NCI-H1048 (cell line): ENCODE measurements at places on chromosomes 1 and 21.

DNA sequence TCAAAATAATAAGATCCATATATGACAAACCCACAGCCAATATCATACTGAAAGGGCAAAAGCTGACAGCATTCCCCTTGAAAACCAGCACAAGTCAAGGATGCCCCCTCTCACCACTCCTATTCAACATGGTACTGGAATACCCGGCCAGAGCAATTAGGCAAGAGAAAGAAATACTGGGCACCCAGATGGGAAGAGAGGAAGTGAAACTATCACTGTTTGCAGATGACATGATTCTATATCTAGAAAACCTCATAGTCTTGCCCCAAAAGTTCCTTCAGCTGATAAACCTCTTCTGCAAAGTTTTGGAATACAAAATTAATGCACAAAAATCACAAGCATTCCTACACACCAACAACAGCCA is 442.7 kb downstream of the PTBP2 start:
- no peak for DNase-seq

- DNase-seq = no peak
These were observed 53.6 kb downstream of the RERE start for GRCh38 chr1:8763888-8764287.

DNA sequence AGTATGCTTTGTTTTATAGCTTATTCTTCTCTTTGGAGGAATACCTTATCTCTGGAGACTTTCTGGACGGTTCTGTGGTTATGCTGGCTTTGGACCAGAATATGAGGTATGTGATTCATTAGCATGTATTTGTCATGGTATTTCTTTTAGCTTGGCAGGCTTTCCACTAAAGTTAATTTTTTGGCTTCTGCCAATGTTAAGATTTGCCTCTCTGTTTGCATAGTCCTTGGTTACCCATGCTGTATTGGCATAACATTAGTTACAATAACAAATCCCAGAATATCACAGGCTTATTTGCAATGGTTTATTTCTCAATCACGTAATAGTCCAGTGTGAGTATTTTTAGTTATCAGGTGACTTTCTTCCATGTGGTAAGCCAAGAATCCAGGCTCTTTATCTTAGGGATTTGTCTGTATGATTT is 9.7 kb downstream of the ZMPSTE24 start:
- DNase-seq = no peak

GRCh38 chr1:164588516-164589341 is 29.7 kb downstream of the PBX1 start:
- no peak for DNase-seq

DNA sequence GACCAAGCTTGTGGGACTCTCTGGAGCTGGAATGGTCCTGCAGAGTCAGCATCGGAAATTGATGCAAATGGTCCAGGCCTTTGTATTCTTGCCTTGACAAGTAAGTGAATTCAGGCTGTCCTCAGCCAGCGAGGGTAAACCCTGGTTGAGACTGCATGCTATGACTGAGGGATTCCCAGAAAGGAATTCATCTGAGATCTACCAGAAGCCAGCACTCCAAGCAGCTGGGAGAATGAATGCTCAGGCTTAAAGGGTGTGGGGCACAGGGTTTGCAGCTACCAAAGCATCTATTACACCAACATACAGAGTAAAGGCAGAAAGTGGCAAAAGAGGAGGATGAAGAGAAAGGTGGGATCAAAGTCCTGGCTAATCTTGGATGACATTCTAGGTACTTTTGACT is 257.0 kb upstream of the LYPLAL1 start:
- no peak for DNase-seq

- no peak for DNase-seq
These were observed 45.1 kb downstream of the SLX9 start for GRCh38 chr21:44984792-44985440.

- no peak for DNase-seq
These were observed 4.3 kb downstream of the TRIM46 start for GRCh38 chr1:155177918-155178281.

DNA sequence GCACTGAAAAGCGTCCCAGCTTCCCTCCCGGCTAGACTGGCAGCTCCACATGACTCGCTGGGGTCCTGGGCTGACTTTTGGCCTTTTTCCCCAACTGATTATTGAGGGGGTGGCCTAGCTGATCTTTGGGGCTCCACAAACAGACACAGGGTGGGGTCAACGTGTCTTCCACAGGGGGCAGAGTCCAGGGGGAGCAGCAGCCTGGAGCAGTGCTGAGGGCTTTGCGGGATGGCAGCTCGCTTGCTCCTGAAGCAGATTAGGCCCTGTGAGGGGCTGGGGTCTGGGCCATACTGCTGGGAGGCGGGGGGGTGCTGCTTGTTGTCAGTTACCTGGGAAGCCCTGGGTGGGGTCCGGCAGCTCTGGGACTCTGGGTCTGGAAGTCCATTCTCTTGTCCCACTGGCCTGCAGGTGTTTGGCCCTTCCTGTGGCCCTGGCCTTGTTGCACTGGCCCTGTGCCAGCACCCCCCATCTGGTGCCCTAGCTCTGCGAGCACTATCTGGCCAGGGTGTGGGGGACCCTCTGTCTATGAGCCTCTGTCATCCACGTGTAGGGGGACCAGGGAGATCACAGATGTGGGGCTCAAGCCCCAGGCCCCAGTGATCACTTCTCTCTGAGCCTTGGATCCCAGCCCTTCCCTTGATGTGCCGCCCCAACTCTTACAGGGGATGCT is 12.3 kb upstream of the HES5 start:
- no peak for DNase-seq

- no peak for DNase-seq
These were observed 7.3 kb upstream of the STUM start for GRCh38 chr1:226541231-226541630.

GRCh38 chr21:33075596-33076195 is 5.8 kb downstream of the OLIG1 start:
- no peak for DNase-seq

GRCh38 chr1:7407980-7408770 is 362.9 kb upstream of the VAMP3 start:
- DNase-seq = no peak

GRCh38 chr21:29221253-29221744 is 77.4 kb upstream of the BACH1 start:
- DNase-seq = no peak

DNA sequence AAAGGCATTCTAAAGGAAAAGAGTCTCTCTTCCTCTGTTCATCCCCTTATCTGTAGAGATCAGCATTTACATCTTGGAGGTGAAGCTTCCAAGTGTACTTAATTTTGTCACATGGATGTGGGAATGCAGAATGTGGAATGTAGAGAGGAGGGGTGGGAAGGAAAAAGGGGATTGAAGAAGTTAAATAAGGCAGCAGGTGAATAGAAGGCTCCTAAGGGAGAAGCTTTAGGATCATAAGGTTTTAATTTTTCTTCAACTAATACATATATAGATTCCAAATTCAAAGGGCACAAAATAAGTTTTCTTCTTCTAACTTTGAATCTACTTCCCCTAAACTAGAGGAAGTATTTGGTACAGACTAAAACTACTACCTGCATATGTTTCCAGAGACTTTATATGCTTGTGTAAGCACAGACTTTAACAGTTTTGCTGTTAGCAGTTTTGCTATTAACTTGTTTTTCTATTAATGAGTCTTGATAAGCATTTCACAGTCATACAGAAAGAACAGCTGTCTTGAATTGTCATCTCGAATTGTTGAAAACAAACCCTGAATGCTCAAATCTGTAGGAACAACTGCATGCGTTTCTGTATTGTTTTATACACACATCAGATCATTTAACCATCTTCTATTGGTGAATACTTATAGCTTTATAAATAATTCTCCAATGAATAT is 12.7 kb downstream of the TENT5C start:
- DNase-seq = no peak

DNA sequence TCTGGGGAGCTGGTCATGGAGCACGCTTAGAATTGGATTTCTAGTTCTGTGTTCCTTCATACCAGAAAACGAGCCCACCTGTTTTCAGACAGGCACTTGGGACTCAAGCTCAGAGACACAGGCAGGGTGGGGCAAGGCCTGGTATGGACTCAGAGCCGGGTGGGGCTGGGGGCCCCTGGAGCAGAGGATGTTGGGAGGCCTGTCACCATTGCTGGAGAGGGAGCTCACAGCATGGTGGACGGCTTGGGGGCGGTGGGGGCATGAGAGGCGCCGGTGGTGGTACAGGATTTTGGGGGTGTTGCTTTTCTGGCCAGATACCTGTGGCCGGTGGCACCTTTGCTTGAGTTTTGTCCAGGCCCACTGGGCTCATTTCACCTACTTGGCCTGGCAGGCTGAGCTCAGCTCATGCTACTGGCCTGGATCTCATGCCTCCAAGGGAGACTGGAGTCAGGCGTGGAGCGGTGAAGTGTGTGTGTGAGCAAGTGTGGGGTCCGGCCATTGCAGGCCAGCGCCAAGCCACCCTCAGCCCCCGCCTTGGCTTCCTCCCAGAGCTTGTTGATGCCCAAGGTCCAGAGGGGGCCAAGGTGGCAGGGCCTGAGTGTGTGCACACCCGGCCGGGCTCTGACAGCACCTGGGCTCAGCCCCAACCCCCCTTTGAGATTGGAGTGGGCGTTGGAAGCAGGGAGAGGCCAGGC is 8.7 kb downstream of the SLX9 start:
- no peak for DNase-seq
